ENCODE measurements at places on chromosomes 12 and 14.

DNA sequence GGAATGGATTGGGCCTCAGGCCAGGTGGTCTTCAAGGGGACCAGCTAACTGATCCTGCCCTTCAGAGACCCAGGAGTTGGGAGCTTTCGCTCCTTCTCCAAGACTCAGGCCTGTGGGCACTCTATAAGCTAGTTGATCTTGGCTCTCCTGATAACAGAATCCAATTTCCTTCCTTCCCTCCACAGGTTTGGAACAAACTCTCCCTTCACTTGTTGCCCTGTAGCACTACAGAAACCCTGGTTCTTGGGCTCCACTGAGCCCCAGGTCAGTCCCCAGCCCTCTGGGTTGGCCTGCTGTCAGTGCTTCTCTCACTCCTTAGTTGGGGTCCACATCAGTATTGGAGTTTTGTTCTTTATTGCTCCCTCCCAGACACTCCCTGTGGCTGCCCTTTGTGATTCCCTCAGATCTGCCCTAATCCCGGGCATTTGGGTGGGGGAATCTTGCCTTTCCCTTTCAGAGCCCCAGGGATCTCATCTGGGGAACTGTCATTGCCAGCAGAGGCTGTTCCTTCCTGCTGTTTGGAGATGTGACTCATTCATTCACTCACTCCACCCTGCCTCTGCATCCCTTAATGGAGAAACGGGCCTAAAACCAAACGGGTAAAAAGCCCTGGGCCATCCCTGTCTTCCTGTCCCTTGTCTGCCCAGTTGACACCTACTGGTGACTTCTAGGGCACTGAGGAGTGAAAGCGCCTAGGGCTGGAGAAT is 4.4 kb upstream of the GPD1 start:
- DNase-seq = no peak

- no peak for DNase-seq
Measured at GRCh38 chr12:68290126-68290525, 36.7 kb upstream of the IL22 start.

GRCh38 chr12:50614167-50614759 is 109.5 kb downstream of the DIP2B start:
- DNase-seq = no peak

DNA sequence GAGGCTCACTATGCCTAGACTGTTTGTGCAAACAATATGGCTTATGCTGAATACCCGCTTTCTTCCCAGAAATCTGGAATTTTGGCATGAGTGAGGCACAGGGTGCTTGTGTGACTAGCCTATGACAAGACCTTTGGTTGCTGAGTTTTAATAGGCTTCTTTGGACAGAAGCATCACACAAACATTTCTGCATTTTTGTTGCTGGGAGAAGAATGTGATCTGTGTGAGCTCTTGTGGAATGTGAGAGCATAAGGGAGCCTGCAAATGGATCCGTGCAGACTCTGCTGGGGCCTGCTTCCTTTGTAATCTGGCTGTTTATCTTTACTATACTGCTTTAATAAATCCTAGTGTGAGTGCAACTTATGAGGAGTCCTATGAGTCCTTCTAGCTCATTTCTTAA is 83.0 kb upstream of the ZDHHC17 start:
- DNase-seq = no peak

DNA sequence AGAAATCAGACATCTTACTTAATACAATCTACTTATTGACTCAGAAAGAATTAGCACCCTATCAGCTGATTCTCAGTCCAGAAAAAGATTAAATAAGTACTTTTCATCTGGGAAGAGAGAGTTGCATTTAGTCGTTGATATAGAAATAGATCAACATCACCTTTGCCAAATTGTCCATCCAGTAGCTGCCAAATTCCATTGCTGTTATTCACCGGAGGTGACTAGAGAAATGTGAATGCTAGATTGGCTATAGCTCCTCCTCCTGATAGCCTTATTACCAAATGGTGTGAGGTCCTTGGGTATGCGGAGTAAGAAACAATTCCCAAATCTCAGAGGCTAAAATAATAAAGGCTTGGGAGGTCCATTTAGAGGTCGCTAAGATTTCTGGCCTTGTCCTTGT is 723.3 kb upstream of the FLRT2 start:
- no peak for DNase-seq

GRCh38 chr14:61080591-61081010 is 99.6 kb downstream of the SLC38A6 start:
- DNase-seq = no peak

- DNase-seq = peak; percentile 39
Measured at GRCh38 chr14:44814196-44814595, 147.6 kb downstream of the KLHL28 start.

DNA sequence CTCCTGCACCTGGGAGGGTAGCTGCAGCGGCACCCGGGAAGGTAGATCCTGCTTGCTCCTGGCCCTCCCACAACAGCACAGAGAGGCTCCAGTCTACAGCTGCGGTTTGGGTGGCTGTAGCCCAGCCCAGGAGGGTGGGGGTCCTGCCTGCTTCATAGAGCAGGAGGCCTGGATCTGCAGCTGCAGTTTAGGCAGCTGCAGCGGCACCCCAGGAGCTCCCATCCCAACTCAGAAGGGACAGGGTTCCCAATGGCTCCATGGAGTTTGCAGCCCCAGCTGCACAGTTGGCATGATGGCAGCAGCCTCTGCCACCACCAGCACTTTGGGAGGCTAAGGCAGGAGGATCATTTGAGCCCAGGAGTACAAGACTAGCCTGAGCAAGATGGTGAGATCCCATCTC is 38.5 kb downstream of the TIMELESS start:
- no peak for DNase-seq

- peak; percentile 28 for DNase-seq
Measured at GRCh38 chr12:52975820-52976573, 27.1 kb downstream of the KRT18 start.

- no peak for DNase-seq
Measured at GRCh38 chr14:68797121-68797670, 4.3 kb upstream of the ZFP36L1 start.

- DNase-seq = no peak
Measured at GRCh38 chr14:54278665-54279295, 118.0 kb upstream of the CDKN3 start.

GRCh38 chr14:94539181-94539580 is 22.1 kb upstream of the SERPINA4 start:
- no peak for DNase-seq

DNA sequence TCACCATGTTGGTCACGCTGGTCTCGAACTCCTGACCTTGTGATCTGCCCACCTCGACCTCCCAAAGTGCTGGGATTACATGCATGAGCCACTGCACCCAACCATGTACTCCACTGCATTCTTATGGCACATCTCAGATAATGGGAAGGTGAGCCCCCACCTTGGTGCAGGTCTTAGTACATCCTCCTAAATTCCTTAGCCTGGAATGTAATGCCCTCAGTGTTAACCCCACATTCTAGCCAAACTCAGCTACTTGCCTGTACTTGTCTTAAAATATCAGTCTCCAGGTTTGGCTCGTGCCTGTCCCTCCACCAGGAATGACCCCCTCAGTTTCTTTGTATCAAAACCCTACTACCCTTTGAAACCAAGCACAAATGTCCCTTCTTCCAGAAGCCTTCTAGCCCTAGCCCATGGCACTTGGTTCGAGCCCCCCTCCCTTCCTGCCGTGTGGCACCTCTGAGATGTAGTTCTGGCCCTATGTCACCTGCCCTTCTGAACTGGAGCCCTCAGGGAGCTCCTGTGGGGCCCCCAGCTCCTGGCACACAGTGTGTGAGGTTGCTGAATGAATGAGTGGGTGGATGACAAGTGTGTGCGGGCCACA is 8.4 kb downstream of the KCNH3 start:
- no peak for DNase-seq

GRCh38 chr14:104557766-104558165 is 21.8 kb upstream of the C14orf180 start:
- no peak for DNase-seq

DNA sequence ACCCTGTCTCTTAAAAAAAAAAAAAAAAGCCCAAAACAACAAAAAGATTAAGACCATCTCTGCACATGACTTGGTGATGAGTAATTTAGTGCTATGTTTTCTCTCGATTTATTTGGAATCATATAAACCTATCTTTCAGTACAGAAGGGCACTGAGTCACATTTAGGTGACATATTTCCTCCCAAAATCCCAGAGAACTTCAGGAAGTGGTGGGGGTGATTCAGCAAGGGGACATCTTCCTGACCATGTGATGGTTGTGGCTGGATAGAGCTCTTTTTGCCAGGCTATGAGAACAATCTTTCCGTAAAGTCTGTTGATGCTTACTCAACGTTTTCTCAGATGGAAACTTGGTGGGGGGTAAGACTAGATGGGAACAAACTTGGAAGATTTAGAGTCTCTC is 50.0 kb downstream of the PPFIBP1 start:
- no peak for DNase-seq

DNA sequence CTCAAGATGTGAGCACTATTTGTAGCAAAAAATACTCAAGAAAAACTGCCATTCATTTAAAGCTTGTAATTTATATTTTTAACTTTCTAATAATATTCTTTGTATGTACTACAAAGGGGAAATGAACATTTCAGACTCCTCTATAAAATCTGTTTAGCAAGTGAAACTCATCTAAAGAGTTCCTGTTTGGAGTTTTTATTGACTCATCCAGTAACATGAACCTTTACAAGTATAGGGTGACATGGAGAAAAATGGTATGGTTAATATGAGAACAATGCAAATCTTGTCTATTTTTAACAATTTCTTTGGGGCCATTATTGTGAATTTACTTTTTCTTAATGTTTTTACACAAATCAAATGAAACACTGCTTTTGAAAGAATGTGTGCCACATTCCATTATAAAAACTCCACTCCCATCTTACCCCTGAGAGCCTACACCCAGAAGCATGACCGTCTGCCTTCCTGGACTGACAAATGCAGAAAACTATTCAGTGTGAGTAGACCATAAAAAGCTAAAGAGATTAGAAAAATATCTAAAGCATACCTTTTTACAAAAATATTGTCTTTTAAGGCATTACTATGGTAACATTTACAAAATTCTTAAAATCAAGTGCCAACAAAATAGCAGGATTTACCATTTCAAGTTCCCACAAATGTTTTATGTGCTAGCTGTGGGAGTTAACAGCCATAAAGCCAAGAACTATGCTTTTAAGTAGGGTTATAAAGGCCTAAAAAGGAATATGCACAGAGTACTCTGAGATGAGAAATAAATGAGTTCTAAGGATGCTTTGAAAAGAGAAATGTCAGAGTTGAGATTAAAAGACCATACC is 144.0 kb downstream of the ADAMTS20 start:
- DNase-seq = no peak

- DNase-seq = peak; percentile 22
Measured at GRCh38 chr12:12563290-12563928, 746 bp upstream of the DUSP16 start.

DNA sequence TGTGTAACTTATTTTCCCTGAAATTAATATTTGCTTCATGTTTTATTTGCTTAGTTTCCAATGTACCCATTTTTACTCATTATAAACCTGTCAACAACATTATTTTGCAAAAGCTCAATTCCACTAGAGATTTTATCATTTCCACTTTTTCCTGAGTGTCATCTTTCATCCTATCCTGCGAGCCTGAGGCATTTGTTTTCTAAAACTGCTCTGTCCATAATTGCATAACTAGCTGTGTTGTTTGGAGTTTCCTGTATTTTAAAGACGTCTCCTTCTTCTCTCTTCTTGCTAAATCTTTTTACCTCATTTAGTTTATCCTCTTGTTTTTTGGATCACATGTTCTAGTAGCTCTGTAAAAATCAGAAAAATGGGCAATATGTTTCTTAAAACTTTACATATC is 332.7 kb upstream of the NOVA1 start:
- no peak for DNase-seq

- peak; percentile 87 for DNase-seq
Measured at GRCh38 chr12:78470354-78471195, 394.0 kb upstream of the SYT1 start.

GRCh38 chr12:123948796-123949769 is 23.5 kb downstream of the CCDC92 start:
- DNase-seq = peak; percentile 62

DNA sequence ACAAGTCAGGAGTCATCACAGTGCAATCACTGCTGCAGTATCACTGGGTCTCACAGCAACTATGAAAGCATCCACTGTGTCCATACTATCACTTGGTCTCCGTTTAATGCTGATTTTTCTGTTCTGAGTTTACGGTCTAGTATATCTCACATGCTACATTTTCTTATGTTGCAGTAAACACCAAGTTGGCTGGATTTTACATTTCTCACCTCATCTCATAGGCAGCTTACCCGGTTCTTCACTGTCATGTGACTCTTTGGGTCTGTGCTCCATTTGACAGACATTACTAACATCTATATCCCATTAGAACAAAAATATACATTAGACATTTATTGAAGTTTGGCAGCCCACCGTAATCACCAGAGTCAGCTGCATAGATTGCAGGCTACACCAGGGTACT is 115.7 kb upstream of the PRMT8 start:
- DNase-seq = no peak

DNA sequence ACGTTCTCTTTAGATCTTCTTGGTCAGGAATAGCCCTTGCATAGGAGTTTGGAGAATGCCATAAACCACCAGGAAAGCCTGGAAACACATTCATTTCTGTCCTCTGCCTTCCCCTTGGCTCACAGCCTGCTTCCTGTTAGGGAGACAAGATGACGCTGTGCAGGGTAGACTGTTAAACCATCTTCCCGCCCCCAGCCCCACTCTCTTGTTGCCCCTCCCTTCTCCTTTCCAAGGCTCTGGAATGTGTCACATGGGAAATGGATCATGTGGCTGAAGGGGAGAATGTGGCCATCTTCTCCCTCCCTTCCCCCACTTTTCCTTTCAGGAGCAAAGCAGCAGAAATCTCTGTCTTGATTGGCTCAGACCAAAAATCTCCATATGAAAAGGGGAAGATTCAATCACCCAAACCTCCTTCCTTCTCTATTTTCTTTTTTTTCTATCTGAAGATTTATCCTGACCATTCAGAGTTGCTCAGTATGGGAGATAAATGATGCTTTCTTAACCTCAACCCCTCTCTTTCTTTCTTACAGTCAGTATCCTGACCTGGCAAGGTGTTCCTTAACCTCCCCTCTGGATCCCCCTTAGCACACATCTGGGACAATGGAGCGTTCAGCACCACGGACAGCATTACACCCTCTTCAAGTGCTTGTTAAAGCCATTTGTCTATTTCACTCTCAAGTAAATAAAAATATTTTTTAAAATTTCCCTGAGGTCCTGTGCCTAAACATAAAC is 11.4 kb downstream of the GPR19 start:
- peak; percentile 99 for DNase-seq

- no peak for DNase-seq
Measured at GRCh38 chr14:88252498-88252897, 70.6 kb downstream of the KCNK10 start.

DNA sequence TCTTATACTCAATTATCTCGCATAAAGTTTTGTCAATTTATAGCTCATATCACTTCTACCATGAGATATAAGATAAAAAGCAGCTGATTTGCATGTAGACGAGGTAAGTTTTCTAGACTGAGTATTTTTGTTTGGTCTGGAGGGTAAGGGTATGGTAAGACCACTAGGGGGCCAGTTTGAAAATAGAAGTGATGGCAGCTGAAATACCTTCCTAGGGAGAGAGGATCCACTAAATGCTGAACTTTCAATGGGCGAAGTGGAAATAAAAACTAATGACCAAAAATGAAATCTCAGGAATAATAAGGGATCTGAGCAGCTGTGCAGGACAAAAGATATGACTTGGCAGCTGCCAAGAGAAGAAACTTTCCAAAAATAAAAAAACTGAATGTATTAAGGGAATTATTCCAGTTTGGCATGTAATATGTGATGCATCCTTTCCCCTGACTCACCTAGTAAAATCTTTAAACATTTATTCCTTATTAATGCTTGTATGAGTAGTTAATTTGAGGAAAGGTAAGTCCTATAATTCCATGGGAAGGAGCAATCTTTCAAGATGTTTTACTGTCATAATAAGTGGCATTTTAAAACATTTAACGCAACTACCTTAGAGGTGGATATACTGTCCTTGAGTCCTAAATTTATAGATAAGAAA is 754.5 kb downstream of the C12orf50 start:
- peak; percentile 71 for DNase-seq

GRCh38 chr14:99512110-99512449 is 30.9 kb downstream of the CCNK start:
- DNase-seq = no peak
